ENCODE measurements at places on chromosomes 6 and 20. TPM values are rescaled to one million over a fixed set of nuclear protein-coding genes. Genes with fewer than 3 reads are reported as not detected.

The RIPPLY2 gene
- not detected for total RNA-seq

The PTGIS gene
- total RNA-seq = 4.5 TPM

The PHACTR2 gene
- total RNA-seq = 54.4 TPM

The INSM1 gene
- total RNA-seq = 5.5 TPM

The MTG2 gene
- 34.3 TPM for total RNA-seq
